ENCODE measurements at places on chromosomes 13 and 19. TPM values are rescaled to one million over a fixed set of nuclear protein-coding genes. Genes with fewer than 3 reads are reported as not detected.

GRCh38 chr19:7360393-7360984, 11.8 kb downstream of the ARHGEF18 start:
- no peaks in the 10 kb centered on the region for H3K27me3 ChIP-seq
- H3K27ac ChIP-seq, result no peak overlapping the region
- no peaks in the 10 kb centered on the region for H3K36me3 ChIP-seq
- DNase-seq, result no peak
- no peaks in the 10 kb centered on the region for H3K4me1 ChIP-seq
- no peak overlapping the region for H3K4me3 ChIP-seq

DNA sequence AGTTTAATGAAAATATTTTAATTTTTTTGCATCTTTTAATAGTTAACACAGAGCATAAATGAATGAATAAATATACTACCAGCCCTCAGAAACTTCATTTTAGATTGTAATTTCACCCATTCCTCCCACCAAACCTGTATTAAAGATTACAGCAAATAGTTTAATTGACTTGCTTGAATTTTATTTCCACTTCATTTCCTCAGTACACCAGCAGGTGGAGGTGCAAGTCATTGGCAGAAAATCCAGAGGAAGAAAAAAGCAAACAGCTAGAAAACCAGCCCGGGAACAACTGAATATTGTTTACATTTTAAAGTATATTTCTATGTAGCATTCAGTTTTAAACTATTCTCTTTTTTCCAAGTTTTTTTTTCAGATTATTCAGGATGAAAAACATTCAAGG, 177.8 kb downstream of the OLFM4 start:
- H3K27me3 ChIP-seq, result no peaks in the 10 kb centered on the region
- H3K27ac ChIP-seq, result no peak overlapping the region
- H3K36me3 ChIP-seq, result no peaks in the 10 kb centered on the region
- no peak for DNase-seq

GRCh38 chr13:98584668-98585397, 7.9 kb upstream of the STK24 start:
- H3K27me3 ChIP-seq, result no peaks in the 10 kb centered on the region
- no peak for DNase-seq
- no peak overlapping the region for H3K27ac ChIP-seq
- H3K36me3 ChIP-seq, result no peaks in the 10 kb centered on the region
- H3K4me3 ChIP-seq, result no peak overlapping the region

DNA sequence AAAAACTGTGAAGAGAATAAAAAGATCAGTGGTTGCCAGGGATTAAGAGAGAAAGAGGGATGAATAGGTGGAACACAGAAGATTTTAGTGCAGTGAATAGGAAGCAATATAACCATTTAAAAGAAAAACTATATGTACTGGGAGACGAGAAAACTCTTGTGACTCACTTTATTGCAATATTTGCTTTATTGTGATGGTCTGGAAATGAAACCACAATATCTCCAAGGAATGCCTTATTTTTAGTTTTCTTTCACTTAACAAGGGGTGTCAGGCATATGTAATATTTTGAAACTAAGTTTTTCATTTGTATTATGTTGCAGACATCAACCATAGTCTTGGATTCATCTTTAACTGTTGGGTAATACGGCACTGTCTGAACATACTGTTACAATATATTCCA, 1308.2 kb downstream of the PCDH9 start:
- no peaks in the 10 kb centered on the region for H3K27me3 ChIP-seq
- no peaks in the 10 kb centered on the region for H3K4me1 ChIP-seq
- no peak overlapping the region for H3K27ac ChIP-seq
- DNase-seq, result no peak
- no peak overlapping the region for H3K4me3 ChIP-seq
- H3K36me3 ChIP-seq, result no peaks in the 10 kb centered on the region

- peaks cover 7% of the 10 kb centered on the region for H3K36me3 ChIP-seq
- no peak for DNase-seq
- no peaks in the 10 kb centered on the region for H3K4me1 ChIP-seq
These were observed 3.0 kb downstream of the RPL13A start for GRCh38 chr19:49490287-49491029.

DNA sequence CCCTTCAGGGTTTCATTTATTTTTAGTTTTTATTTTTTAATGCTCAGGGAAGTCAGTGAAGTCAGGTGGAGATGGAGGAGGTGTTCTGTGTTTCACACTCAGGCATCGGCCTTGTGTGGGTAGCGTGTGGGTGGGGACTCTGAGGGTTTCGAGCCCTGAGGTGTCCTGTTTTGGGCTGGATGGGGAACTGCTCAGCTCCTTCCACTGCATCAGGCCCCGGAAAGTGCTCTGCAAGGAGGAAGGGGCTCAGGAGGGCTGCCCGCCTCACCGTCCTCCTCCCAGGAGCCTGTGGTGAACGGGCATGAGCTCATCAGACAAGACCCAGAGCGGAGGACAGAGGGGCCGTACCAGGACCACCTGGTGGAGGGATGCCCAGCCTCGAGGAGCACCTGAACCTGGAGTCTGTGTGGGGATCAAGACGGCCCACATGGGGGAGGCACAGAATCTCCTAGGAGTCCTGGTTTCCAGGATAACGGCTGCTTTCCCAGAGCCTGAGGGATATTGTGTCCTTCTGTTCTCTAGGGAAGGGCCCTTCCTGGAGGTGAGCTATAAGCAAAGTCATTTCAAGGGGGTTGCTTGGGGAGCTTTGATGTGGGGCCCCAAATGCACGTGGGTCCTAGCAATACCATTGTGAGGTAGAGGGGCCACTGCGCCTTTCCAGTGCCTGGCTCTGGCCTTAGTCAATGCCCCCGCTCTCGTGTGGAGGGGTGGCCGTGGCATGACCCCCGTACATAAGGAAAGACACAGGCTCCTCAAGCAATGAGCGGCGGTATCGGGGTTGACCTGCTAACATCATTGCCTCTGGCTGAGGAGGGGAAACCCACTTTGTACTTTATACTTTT, 13.5 kb upstream of the GAS6 start:
- H3K27me3 ChIP-seq, result no peaks in the 10 kb centered on the region
- H3K4me1 ChIP-seq, result no peaks in the 10 kb centered on the region
- H3K27ac ChIP-seq, result no peak overlapping the region
- no peak for DNase-seq
- no peak overlapping the region for H3K4me3 ChIP-seq

USF2 gene
- total RNA-seq, result 142 TPM

RAX2 gene
- not detected for total RNA-seq

LILRA1 gene
- 0.39 TPM for total RNA-seq

NOTCH3 gene
- 86.1 TPM for total RNA-seq

Data from tibial nerve (tissue), 4 donors.